ENCODE measurements at places on chromosomes 1 and 21. TPM values are rescaled to one million over a fixed set of nuclear protein-coding genes. Genes with fewer than 3 reads are reported as not detected.

NSL1 gene
- total RNA-seq, result 29.2 TPM

APH1A gene
- total RNA-seq, result 110 TPM

GRCh38 chr1:112744009-112744578, 29.0 kb upstream of the PPM1J start:
- H3K36me3 ChIP-seq, result no peaks in the 10 kb centered on the region
- no peaks in the 10 kb centered on the region for H3K27me3 ChIP-seq
- no peak overlapping the region for H3K27ac ChIP-seq
- DNase-seq, result no peak
- H3K4me1 ChIP-seq, result no peaks in the 10 kb centered on the region

DNA sequence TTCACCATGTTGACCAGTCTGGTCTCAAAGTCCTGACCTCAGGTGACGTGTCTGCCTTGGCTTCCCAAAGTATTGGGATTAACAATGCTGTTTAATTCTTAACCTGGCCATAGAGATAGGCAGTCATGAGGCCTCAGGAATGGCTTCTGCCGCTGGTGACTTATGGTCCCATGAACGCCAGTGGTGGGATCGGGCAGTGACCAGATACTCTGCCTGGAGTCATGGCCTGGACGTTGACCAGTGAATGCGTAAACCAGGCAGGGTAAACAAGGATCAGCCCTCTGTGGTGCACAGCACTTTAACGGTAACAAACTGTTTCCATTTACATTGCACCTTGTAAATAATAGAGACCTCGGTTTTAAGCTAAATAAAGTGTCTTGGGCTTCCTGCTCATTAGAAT, 23.0 kb downstream of the MTARC1 start:
- no peaks in the 10 kb centered on the region for H3K36me3 ChIP-seq
- no peaks in the 10 kb centered on the region for H3K4me1 ChIP-seq
- H3K4me3 ChIP-seq, result no peak overlapping the region
- H3K27ac ChIP-seq, result no peak overlapping the region

DNA sequence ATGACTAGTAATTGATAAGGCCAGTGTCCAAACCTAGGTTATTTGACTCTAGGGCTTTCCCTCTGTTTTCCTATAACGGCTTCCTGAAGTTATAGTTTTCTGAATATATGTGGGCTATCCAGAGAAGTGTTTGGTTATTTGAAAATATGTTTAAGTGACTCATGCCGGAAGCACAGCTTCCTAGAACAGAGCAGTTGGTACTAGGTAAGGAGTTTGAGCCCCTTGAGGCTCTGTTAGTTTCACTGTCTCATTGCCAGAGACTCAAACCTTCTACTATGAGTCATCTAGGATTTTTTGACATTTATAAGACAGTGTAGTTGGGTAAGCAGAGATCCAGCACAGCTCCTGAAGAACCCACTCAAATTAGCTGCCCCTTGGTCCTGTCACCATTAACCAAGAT, 27.1 kb upstream of the LEPR start:
- no peak for DNase-seq
- H3K27ac ChIP-seq, result no peak overlapping the region
- no peaks in the 10 kb centered on the region for H3K27me3 ChIP-seq
- no peaks in the 10 kb centered on the region for H3K4me1 ChIP-seq

DNA sequence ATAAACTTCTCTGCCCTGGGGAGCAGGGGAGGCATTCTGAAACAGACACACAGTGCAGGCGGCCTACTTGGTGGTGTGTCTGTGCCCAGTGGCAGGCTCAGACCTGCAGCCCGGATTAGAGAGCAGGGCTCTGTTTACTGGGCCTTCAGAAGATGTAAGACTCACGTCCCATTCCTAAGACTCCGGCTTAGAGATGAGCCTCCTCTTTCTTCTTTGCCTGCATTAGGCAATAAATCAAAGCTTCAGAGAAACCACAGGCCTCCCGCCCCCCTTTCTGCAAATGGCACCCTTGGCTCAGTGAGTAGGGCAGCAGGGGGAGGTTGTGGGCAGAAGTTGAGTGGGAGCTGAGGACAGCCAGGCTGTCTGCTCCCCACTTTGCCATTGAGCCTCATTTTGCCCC, 35.8 kb downstream of the LGR6 start:
- no peak overlapping the region for H3K4me3 ChIP-seq
- no peaks in the 10 kb centered on the region for H3K36me3 ChIP-seq
- H3K27ac ChIP-seq, result no peak overlapping the region
- DNase-seq, result no peak
- H3K27me3 ChIP-seq, result no peaks in the 10 kb centered on the region

Measured in ovary (tissue), 10 donors.